OCI-M1 (cell line): ENCODE measurements at places on chromosomes 2 and 18.

DNA sequence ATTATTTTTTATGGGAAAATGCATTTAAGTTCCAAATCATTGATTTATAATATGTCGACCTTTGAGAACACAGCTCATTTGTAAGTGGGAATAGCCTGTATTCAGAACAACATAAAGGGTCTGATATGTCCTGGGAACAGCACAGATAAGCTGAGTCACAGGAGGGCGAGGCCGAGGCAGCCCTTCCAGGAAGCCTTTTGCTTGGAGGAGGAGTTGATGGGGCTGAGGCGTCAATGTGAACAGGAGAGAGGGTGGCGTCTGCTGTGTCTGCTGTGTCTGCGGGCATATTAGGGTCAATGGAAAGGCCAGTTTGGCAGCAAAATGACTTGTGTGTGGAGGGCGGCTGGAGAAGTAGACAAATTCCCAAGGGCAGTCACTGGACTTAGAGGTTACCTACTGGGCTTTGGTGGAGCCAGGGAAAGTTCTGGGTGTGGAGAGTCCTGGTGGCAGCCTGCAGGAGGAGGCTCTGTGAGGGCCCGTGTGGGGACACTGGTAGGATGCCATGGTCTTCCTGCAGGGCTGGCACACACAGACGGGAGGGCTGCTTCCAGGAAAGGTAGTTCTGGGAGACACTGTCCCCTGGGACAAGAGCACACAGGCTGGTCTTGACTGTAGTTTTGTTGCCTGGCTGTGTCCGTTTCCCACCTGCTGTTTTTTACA lies 128.1 kb downstream of the GLI2 start:
- DNase-seq: peak; percentile 77

DNA sequence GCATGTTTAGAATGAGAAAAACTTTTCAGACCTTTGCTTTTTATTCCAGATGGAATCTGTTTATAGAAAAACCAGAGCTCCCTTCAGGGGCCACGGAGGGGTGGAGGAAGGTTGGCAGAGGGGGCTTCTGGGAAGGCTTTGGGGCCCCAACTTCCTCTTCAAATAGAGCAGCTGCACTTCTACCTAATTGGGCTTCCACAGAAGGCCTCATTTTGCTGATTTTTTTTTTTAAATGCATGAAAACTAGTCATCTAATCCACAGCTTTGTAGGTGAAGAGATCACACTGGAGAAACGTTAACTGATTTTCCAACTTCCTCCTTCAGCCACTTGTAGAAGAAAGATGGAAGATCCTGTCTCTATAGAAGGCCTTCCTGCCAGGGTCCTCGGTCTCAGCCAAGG lies 181.8 kb downstream of the BCL11A start:
- no peak for DNase-seq

- no peak for DNase-seq
These were observed 375.9 kb downstream of the TNS1 start for GRCh38 chr2:217626926-217627325.

- DNase-seq: no peak
These were observed 143.3 kb downstream of the CYP26B1 start for GRCh38 chr2:72004201-72004915.

GRCh38 chr2:156322686-156323231 lies 9.8 kb downstream of the NR4A2 start:
- no peak for DNase-seq

DNA sequence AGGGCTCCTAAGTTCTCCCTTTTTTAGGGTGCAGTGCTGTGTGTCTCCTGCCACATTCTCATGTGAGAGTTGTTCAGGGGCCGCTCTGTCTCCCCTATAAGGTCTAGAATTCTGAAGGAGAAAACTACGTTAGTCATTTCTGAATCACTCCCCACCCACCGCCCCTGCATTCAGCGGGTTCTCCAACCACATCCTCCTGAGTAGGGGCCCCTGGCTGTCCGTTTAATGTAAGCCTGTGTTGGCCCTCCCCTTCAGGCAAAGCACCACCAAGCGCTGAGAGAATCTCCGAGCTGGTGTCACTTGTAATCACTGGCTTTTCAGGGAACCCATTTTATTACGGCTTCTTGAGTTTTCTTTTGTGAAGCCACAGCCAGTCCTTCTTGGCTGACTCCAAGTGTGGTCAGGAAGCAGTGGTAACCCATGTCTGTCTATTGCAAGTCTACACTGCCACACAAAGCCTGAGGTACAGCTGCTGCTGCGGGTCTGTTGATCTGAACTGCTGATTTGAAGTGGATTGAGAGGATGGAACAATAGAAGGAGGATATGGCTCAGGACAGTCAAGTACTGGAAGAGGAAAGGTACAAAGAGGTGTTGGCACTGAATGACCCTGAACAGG lies 16.9 kb downstream of the LCT start:
- DNase-seq: peak; percentile 33

DNA sequence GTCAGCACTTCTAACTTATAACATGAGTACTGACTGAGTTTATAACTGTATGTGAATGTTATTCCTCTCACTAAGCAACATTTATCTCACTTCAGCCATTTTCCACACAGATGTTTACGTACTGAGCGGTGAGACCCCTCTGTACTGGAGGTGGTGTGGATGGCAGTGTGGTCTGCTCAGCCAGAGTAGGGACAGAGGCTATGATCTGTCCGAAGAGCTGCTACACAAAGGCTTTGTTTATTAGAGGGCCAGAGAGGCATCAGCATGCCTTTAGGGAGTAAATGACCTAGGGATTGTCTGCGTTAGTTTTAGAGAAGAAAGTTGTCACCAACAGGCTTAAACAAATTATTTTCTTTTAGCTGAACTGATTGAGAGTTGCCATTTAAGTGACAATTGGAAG lies 23.2 kb upstream of the TACR1 start:
- DNase-seq: no peak

DNA sequence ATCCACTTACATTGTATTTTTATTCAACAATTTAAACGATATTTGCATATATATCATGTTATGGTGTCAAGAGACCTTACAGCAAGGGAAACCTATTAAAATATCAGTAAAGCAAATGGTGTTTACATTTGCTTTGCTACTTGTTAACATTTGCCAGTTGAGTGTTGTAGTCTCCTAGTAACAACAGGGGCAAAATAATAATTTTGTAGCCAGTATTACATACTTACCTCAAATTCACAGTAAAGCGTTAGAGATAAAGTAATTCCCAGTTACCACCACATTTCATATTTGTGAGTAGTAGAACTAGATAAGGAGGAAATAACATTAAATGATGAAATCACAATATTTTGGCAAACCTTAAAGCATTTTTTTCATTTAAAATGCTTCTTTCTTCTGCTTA lies 71.3 kb downstream of the FASTKD2 start:
- no peak for DNase-seq

DNA sequence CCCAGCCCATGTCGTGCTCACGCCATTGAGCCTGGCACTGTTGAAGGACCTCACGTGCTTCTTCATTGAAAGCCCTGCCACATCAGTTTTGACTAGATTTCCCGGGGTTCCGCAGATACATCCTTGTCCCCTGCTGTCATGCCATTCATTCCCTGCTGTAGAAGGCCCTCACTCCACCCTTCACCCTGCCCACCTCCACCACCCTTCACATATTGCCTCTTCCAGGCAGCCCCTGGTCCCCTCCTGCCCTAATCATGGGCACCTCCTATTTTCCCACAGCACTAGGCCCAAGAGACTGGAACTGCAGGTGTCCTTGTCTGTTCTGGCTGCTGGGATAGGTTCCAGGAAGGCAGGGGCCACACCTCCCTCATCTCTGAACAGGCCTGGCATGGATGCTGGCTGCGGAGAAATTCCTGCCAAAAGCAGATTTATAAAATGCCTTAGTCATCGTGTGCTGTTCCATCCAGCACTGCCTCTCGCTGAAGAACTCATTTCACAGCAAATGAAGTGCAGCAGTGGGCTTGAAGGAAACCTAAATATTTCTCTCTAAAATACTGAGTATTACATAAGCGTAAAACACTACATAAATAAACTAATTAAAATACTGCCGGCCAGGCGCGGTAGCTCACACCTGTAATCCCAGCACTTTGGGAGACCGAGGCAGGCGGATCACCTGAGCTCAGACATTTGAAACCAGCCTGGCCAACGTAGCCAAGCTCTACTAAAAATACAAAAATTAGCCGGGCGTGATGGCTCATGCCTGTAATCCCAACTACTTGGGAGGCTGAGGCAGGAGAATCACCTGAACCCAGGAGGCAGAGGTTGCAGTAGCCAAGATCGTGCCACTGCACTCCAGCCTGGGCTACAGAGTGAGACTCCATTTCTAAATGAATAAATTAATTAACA lies 38.4 kb downstream of the EIF4E2 start:
- no peak for DNase-seq

DNA sequence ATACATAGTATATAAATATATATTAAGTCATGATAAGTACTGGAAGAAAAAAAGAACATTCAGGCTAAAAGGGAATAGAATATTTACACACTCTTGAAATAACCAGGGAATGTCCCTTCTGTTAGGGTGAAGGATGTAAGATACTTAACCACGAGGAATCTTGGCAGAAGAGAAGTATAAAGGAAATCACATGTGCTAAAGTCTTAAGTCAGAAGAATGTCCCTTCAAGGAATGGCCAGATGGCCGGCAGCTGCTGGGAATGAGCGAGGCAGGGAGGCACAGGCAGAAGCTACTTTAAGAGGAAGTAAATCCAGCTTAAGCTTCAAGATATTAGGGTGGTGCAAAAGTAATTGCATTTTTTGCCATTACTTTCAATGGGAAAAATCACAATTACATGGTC lies 5.5 kb downstream of the CCDC102B start:
- no peak for DNase-seq

GRCh38 chr2:121284463-121285449 lies at the start of gene TFCP2L1:
TFCP2L1 (minus strand) TSS chr2:121285202; CDS start chr2:121285109, 93 bp downstream.
- no peak for DNase-seq

DNA sequence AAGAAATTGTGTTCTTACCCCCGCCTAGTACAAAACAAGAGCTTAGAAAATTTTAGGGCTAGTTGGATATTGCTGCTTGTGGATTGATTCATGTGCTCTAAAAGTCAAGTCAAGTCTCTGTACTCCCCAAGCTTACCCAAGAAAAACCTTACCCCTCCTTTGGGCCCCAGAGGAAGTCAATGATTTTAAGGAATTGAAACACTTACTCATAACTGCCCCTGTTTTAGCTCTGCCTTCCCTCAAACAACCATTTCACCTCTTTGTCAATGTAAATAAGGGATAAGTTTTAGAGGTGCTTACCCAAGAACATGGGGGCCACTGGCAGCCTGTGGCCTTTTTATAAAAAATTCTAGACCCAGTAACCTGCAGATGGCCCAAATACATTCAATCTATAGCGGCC lies 136.6 kb upstream of the RMP24 start:
- no peak for DNase-seq
